ENCODE measurements at places on chromosomes 7 and 10.

DNA sequence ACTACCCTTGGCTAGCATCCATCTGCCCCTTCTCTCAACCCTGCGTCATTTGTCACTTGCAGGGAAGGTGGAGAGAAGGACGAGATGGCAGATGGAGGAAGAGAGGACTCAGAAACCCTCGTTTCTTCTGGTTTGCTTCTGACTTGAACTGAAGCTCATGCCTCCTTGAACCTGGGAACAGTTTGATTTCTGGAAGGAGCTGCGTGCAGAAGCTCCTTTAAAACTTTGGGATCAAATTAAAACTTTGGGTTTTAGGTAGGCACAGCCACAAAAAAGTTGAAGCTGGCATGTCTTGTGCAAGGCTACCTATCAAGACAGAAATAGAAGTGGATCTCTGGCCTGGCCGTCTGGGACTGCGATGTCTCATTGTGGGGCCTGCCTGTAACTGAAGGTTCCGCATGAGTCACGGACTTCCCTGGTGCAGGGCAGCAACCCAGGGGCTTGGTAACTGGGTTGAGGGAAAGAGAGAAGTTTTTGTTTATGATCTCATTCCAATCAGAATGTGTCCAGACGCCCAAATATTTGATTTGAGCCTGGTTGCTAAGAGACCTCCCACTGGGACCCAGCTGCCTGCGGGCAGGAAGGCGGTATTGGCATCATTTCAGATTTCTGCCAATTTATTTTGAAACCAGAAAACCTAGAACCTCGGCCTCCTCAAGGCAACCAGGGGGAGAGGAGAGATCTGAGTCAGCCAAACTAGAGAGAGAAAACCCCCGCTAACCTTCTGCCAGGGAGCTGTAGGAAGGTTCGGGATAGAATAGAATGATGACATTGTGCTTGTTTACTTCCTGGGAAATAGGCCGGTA, 15.8 kb upstream of the CAMK1D start:
- DNase-seq, result no peak

DNA sequence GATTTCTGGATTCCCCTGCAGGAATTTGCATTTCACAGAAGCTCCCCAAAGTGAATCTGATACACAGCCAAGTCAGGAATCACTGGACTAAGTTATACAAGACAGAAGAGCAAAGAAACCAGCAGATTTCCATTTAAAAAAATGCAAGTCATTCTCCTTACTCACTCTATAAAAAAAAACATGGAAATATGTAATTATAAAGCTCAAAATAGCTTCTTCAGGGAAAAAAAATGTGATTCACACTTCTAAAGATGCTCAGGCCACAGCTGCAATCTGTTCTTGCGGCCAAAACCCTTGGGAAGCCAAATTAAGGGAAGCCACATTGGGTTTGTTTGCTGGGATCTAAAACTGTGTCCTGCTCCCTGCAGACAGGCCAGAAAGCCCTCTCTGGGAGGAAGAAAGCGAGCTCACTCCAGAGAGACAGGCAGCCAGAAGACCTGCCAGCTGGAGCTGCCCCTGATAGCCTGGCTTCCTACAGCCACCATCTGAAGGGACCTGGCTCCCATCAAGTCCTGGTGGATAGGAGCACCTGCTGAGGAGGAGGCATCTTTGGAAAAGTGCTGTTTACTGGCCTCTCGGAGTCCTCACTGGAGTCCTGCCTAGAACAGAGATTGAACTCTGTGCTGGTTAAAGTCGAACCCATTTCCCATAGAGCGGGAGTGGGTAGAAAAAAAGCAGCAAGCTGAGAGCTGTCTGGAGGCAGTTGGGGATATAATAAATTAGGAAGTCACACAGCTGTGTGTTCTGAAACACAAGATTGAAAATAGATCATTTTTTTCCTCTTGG, 359.2 kb upstream of the AOAH start:
- DNase-seq, result no peak

DNA sequence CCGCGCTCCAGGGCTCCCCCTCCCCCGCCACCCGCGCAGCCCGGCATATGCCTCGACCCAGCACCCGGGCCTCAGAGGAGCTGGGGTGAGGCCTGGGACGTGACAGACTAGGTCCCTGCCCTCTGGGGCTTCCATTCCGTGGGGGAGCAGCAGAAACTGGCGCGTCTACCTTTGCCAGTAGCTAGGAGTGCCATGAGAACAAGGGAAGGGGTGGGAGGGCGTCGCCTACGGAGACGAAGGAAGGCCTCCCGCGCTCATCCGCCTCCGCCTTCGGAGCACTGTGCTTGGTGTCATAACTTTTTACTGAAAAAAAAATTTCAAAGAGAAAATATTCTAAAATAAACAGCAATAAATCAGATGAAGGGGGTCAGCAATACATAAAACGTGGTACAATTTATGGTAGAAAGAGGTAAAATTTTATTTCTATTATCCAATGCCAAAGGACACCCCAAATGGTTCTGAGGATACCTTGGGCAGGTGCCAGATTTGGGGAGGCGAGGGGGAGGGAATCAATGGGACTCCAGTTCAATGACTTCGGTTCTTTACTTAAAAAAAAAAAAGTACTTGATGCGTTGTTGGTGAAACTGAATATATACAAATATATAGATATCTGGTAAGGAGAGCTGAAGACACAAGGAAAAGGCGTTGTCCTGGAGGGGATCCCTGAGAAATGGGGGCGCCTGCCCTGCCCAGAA, 35.1 kb upstream of the GRID1 start:
- DNase-seq, result no peak

GRCh38 chr7:132377015-132377414, 199.3 kb downstream of the PLXNA4 start:
- DNase-seq, result no peak

DNA sequence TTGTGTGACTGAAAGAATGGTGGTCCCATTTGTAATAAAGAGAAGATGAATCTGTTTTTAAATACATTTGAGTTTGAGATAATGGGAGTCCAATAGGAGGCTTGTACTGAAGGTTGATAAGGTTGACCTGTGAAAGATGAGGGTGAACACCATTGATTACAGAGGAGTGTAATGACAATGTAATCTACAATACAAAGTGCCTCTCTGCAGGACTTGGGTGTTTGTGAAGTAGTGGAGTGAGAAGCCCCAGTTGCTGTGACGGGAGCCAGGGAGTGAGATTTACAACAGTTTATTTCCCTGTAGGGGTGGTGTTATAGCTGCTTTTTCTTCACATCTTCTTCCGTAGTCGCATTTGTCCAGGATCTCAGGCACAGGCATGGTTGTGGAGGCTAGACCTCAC, 189.9 kb downstream of the EXOC4 start:
- DNase-seq, result no peak

DNA sequence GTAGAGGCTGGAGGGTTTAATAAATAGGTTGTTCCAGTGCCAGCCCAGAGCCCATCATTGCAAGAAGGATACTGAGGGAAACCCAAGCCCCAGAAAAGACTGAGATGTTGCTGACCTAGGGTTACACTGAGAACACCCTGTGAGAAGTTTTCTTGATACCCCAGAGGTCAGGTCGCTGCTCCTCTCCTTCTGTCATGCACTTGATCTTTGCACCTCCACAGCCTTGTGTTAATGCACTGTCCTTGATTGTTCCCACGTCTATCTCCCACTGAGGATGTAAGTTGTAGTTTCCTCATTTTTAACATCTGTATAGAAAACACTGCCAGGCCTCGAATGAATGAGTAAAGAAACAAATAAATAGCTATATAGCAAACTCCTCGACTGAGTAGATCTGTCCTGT, 195.3 kb upstream of the AHR start:
- no peak for DNase-seq

GRCh38 chr10:88731296-88731695, 25.2 kb downstream of the LIPK start:
- DNase-seq, result peak; percentile 57

- DNase-seq, result no peak
Observed at GRCh38 chr7:28520074-28521015, 108.0 kb downstream of the CREB5 start.

GRCh38 chr7:159097661-159098423, 46.8 kb downstream of the VIPR2 start:
- DNase-seq, result peak; percentile 49

GRCh38 chr7:26100406-26101339, 51.3 kb upstream of the NFE2L3 start:
- no peak for DNase-seq

DNA sequence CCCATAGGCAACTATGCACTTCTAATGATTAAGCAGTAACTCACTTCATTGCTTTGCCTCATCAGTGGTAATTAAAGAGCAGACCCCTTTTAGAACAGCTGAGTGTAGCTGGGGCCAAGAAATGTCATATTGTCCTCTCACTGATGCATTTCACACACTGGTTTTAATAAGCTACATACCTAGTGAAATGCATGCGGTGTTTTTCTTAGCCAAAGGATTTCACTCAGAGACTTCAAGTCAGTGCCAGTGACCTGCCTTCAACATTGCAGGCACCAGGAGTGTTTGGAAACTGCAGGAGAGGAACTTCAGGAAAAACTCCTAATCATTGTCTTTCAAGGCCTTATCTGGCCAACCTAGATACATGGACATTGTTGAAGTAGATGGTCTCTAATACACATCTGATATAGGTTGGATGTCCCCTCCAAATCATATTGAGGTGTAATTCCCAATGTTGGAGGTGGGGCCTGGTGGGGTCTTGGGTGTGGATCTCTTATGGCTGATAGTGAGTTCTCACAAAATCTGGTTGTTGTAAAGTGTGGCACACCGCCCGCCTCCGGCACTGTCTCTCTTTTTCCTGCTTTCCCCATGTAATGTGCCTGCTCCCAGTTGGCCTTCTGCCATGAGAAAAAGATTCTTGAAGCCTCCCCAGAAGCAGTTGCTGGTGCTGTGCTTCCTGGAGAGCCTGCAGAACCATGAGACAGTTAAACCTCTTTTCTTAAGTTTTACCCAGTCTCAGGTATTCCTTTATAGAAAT, 252.7 kb upstream of the PLXDC2 start:
- DNase-seq, result no peak

- peak; percentile 71 for DNase-seq
Observed at GRCh38 chr10:118459642-118460193, 117.6 kb upstream of the FAM204A start.

- peak; percentile 34 for DNase-seq
Observed at GRCh38 chr10:131859341-131860020, 41.3 kb upstream of the PPP2R2D start.

GRCh38 chr10:96299383-96299782, 4.9 kb upstream of the DNTT start:
- DNase-seq, result no peak

- no peak for DNase-seq
Observed at GRCh38 chr10:32315424-32315823, 31.5 kb downstream of the EPC1 start.

DNA sequence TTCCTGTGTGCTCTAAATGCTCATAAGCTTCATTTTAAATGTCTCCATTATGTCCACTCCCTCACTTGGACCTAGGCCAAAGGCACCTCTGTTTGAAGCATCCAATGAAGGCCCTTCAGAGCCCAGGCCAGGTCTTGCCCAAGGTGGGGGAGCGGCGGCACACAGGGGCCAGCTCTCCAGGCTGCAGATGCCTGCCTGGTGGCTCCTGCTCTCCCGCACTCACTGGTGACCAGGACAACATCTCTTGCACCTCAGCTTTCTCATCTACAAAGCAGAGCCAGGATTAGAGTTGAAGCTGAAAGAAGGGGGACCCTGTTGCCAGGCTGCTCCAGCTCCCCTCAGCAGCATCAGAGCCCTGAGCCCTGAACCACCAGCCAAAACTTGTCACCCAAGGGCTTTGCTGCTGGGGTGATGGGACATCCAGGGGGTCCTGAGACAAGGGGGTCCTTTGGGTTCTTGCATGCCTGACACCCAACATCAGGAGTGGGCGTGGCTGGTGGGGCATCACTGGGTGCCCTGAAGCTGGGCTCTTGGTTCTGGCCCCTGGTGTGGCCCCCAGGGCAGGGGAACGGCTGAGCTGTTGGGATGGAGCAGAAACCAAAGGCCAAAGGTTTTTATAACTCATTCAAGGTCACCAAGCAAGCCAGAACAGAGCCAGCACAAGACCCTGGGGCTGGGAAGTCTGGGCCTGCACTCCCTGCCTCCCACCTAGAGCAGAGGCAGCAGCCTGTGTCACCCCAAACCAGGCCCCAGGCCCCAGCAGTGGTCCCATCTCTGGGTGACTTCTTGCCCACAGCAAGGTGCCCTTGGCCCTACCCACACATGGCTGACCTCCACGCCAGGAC, 1.2 kb downstream of the NACAD start:
- DNase-seq, result no peak
